ENCODE measurements at places on chromosomes 5 and 9.
A peak's percentile ranks its signal among the peaks of the same experiment; 100 is the strongest.

GRCh38 chr9:98057138-98057799 is 737 bp downstream of the NANS start:
- DNase-seq: peak; percentile 33

- no peak for DNase-seq
Observed at GRCh38 chr5:122816756-122817155, 28.7 kb upstream of the SNX24 start.

- DNase-seq: peak; percentile 25
Observed at GRCh38 chr9:105690742-105691141, 3.6 kb upstream of the TMEM38B start.

GRCh38 chr9:114856215-114856941 is 50.5 kb upstream of the TNFSF15 start:
- DNase-seq: no peak

DNA sequence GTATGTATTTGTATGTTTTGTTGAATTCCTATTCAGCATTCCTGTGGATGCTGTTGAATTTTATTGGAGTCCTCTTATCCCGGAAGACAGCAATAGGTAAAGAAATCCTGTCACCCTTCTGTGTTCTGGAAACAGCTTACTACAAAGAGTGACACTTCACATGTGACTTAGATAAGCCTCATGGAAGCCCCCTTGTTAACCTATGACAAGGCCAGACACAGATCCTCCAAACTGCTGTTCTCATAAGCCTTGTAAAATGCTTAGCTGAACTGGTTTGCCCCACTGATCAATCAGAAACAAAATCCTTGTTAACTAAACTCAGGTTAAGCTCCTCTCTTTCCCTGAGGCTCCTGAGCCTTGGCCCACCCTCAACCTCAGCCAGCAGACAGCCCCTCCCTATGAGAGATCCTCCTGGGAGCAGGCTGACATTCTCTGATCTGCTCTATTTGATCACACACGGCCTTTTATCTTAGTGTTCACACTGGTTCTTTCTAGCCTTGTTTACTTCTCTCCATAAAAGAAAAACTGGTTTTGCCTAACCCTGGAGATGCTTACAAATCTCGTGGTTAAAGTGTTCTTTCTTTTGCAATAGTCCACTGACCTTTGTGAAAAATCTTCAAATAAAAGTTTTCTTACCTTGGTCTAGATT is 29.4 kb upstream of the ATP6V1G1 start:
- DNase-seq: no peak

GRCh38 chr9:91736311-91736710 is 213.7 kb downstream of the ROR2 start:
- DNase-seq: no peak

- no peak for DNase-seq
Observed at GRCh38 chr5:8399471-8399870, 530.5 kb downstream of the MTRR start.

GRCh38 chr9:6884101-6884500 is 126.3 kb downstream of the KDM4C start:
- DNase-seq: no peak

DNA sequence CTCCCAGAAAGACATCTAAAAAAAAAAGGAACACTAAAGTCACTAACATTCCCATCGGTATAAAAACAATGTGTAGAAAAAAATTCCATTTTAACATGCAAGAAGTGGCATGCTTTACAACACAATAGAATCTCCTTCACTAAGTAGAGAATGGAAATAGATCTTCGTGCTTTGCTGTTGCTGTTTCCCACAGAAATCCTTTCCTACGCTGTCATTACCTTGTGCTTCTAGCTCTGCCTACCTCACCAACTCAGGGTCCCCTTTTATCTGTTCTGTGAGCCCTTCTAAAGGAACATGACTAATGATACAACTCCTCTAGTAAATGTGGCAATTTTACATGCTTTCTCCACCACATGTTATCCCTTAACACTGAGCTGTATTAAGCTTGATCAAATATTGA is 202.9 kb downstream of the MCTP1 start:
- DNase-seq: peak; percentile 5

DNA sequence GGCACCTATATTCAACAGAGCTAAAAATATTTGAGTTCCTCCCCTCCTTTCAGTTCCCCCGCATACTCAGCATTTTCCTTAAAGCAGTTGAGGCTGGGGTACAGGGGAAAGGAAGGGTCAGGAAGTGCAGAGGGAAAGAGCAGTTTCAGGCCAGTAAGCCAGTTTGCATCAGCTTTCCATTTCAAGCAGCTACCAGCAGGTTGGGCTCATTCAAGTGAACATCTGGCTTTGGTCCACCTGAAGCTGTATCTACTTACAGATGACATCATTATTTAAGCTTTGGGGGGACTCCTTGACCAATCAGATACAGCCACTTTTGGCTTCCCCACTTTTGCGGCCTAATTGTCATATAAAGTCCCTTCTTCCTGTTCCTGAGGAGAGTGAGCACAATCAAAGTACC is 8.2 kb upstream of the ACO1 start:
- DNase-seq: no peak

DNA sequence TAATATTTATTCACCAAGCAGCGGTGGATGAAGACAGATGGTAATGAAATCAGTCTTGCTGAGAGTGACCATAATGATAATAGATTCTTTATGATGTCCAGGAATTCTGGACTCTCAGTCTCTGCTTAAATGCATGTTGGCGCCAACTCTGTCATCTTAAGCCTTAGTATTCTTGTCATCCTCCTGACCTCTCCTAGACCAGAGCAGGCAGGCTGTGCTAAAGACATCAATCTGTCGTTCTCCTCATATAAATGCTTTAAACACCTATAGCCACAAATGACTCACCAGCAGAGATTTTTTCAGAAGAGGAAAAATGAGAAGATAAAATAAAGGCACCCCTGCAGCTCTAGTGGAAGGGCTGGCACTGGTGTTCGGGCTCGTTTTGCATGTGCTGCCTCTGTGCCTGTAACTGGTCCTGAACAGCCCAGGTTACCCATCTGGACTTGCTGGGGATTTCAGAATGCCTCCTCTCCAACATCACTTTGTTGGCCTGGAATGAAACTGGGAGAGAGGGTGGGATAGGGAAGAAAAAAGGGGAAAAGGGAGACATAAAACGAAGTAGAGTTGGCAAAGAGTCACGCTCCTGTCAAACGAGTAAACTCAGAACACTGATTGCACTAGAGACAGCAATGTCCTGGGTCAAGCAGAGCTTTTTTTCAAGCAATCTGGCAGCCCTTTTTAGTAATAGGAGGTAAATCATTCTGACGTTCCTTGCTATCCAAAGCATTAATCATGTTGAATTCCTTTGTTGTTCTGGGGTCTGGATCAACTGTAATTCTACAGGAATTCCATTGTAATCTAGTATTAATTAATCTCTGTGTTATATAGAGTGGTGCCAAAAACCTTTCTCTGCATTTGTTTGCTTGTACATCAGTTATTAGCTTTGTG is 195.5 kb upstream of the CLINT1 start:
- peak; percentile 40 for DNase-seq

- no peak for DNase-seq
Observed at GRCh38 chr9:135259273-135259672, 171.8 kb downstream of the OLFM1 start.

DNA sequence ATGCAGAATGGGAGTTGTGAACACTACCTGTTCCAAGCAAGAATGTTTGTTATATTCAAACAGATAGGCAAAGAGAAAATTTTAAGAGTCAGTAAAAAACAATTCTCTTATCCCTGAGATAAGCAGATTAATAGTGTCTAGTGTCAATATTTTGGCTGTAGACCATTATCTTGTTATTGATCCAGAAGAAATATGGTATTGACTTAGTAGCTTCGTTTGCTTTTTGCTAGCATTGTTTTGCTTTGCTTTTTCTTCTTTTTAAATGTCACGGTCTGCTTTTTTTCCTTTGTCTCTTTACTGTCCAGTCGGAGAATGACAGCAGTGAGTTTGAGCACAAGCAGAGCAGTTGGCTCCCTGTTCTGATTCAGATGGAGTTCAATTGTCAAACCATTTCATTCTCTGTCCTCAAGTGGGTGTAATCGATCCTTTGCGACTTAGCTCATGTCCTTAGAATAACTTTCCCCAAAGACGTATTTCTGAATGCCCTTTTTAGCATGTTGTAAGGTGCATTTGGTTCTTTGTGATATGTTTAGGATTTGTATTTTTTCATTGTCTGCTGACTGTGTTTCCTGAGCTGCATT is 29.3 kb downstream of the FUBP3 start:
- DNase-seq: no peak

DNA sequence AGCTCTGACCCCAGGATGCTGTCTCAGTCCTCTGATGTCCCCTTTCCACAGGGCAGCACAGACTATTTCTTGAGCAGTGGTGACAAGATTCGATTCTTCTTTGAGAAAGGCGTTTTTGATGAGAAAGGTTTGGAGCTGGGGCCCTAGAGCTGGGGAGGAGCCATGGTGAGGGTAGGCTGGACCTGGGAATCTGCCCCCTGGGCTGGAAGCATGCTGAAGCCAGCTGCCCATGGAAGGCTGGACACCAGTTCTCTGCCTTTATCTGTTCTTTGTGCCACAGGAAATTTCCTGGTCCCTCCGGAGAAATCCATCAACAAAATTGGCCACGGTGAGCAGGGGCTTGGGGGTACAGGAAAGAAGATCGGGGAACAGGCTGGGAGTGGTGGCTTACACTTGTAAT is 12.9 kb downstream of the PHYHD1 start:
- DNase-seq: no peak

GRCh38 chr9:95037789-95038521 is 279.6 kb downstream of the FANCC start:
- no peak for DNase-seq

DNA sequence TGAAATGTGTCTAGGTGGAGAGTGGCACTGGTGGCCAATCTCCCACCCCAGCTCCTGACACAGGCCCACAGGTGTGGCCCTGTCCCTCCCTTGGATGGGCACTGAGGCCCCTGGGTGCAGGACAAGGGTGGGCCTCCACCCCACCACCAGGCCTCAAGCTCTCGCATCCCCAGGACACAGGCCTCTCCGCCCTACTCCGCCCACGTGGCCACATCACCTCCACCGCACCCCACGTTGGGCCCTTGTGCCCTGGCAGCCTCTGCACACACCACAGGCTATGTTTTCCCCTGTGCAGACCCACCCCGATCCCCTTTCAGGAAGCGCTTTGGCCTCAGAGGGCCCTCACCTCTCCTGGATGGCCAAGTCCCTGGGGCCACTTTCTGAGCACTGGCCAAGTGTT is 54.7 kb downstream of the SECISBP2 start:
- no peak for DNase-seq

GRCh38 chr9:72476617-72477437 is 44.6 kb upstream of the TMC1 start:
- peak; percentile 49 for DNase-seq

DNA sequence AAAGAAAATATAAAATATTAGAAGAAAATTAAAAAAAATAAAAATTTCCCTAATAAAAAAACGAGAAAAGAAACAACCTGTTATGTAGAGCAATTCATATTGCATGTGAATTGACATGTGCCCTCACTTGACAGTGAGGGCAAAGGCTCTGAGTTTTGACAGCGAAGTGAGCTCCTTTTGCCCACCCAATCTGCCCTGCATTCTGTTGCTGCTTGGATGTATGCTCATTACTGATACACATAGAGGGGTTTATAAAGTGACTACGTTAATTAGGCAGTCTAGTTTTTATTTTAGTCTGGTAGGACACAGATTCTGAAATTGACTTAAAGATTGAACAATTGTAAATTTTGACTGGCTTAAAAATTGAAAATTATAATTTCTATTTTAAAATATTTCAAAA is 949.4 kb downstream of the TLE4 start:
- no peak for DNase-seq

- peak; percentile 7 for DNase-seq
Observed at GRCh38 chr5:126508962-126509279, 85.7 kb downstream of the GRAMD2B start.

DNA sequence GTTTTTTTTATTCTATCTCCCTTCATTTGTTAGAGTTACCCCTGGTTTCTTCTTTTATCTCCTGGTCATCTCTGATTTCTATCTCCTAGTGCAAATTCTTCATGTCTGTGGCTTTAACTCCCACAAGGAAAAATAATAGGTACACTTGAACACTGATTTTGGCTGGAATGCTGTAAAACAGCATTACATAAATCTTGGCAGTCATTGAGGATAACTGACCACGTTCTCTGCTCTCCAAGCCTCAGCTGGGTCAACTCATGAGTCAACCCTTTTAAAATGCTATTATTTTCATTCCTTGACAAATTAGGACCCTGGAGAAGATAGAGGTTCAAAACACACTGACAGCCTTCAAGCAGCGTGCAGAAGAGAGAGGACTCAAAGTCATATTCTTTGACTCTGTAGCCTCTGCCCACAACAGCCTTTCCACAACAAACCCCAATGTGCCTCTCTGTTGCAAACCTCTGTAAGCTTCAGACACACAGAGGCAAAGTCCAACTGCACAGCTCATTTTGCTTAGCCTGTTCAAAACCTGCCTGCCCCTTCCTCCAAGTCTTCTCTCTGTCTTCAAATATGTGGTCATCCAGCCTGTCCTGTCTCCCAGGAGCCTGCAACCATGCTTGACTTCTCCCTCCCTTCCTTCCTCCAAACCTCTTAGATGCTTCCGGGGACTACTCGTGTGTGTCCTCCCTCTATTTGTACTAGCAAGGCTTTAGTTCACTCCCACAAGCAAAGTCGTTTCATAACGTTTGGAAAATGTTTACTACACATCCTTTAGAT is 398.4 kb downstream of the MED10 start:
- no peak for DNase-seq
